ENCODE measurements at places on chromosomes 7 and 10. TPM values are rescaled to one million over a fixed set of nuclear protein-coding genes. Genes with fewer than 3 reads are reported as not detected.
A peak's percentile ranks its signal among the peaks of the same experiment; 100 is the strongest.

GRCh38 chr7:102044984-102045673, 227.7 kb downstream of the CUX1 start:
- DNase-seq: no peak

DNA sequence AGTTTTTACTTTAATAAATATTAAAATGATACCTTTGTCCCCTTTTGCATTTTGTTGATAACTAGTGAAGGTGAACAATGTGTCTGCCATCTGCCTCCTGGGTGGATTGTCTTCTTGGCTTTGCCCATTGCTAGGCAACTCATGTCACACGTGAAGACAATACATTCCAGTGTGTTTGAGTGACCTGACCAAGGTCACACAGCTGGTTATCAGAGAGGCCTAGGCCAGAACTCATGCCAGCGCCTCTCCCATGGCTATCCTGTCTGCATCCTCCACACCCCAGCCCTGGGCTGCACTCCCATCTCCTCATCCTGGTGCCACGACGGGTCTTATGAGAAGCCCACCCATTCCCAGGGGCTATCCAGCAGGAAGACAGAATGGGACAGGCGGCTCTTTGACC, 108.7 kb downstream of the PLCE1 start:
- DNase-seq: no peak

Gene NFE2L3
- total RNA-seq: 45.2 TPM

DNA sequence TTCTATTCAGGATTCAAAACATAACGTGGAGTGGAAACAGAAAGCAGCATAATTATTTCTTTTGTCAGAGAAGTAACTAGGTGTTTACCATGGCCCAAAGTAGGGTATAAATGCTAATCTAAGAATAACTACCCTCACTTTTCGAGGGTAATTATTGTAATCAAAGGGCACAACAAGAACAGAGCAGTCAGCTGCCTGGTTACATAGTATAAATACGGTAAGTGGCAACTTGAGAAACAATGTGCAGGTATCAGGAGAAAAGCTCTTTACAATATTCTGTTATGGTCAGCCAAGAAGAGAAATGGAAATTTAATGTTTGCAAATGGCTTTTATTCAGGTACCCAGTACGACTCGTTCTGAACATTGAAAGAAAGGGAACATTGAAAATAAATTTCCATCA, 242.0 kb upstream of the NPY start:
- DNase-seq: no peak

GRCh38 chr10:132141076-132141475, 45.7 kb upstream of the DPYSL4 start:
- no peak for DNase-seq

Gene PNLIPRP3
- not detected for total RNA-seq

DNA sequence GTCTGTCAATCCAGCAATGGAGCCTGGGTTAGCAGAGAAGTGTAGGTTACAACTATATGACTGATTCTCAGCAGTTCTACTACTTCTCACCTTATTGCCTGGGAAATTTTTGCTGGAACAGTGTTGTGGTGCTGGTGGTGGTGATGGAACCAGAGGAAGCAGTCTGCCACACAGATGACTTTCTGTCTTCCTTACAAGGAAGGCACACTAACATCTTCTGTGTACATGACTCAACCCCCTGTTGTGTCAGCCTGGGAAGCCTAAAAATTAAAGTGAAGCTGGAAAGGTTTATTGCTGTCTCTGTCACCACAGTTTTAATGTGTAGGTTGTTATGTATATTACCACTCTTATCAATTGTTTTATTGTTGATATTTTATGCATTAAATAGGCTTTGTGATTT, 40.3 kb downstream of the ANKRD7 start:
- DNase-seq: no peak

DNA sequence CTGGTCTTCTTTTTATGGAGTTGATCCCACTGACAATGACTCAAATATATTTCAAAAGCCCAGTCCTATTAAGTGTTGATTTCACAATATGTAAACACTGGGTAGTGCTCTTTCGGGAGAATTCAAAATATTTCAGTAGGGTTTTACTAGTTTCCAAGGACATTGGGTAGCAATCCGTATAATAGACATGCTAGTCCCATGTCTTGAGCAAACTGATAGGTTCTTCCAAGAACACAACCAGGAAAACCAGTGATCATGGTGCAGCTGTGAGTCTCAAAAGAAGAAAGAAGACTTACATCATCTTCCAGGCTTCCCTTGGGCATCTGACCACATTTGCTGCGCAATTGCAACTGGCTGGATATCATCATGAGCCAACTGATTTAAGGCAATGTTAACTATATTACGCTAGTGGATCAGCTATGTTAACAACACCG, 59.3 kb upstream of the APBB1IP start:
- no peak for DNase-seq

DNA sequence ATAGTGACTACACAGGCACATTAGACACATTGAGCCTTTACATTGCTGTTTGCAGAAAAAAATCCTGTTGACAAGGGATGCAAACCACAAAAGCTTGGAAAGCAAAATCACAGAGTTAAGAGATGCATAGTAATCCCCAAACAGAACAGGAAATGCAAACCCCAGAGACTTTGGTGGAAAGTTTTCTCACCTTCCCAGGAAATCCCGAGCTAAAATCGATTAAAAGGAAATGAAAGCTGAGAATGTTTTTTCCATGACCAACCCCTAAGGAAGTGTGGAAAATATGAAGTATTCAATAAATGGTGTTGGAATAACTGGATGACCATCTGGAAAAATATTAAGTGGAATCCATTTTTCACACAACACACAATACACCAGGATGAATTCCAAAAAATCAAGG, 598.7 kb downstream of the GRID1 start:
- no peak for DNase-seq

DNA sequence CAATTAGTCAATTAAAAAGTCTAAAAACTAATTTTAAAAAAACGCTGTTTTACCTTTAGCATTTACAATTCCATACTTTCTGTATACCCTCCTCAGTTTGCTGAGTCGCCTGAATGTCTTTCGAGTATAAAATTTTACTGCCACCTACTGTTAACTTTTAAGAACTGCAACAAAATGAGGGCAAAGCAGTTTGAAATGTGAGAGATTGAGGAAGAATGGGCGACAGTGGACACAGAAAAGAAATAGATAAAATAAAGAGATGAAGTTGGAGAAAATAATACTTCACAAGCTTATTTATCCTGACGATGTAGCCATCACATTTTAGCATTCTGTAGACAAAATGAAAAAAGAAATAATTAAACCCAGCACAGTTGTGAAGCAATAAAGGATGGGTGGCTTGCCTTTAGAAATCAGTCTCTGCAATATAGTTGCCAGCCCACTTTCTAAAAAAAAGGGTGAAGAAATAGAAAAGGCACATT, 110.8 kb upstream of the PTN start:
- DNase-seq: peak; percentile 69

Gene SFTPA2
- not detected for total RNA-seq

- no peak for DNase-seq
Measured at GRCh38 chr7:100221231-100221718, 1.5 kb downstream of the PVRIG start.

GRCh38 chr10:7503190-7503589, 92.4 kb upstream of the SFMBT2 start:
- no peak for DNase-seq

- no peak for DNase-seq
Measured at GRCh38 chr10:103678178-103678526, 177.2 kb downstream of the SH3PXD2A start.

GRCh38 chr10:128908099-128908498, 558.9 kb upstream of the MGMT start:
- no peak for DNase-seq

DNA sequence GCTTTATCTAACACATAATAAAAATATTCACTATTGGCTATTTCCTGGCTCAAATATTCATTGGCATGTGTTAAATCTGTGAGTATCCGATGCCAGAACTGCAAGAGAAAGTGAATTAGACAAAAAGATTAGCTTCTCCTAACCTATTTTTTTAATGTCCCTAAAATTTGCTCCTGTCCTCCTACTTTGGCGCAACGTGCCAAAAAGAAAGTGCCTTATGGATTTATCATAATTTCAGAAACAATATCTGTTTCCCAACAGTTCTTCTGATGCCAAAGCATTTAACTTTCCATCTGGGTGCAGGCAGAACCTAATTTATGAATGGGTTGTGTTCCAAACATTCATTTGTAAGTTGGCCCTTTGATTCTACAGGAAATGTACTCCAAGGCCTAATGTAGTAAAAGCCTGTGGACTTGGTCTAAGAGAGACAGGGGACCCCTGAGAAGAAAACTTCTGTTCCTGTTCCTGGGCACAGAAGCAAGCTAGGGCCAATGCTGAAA, 15.4 kb downstream of the PIP4K2A start:
- DNase-seq: no peak

GRCh38 chr10:60508037-60508436, 118.4 kb upstream of the ANK3 start:
- DNase-seq: no peak

GRCh38 chr10:107718864-107719263, 554.4 kb upstream of the SORCS1 start:
- DNase-seq: no peak

Data from PC-3 (cell line).